ENCODE measurements at places on chromosomes 5 and 9. TPM values are rescaled to one million over a fixed set of nuclear protein-coding genes. Genes with fewer than 3 reads are reported as not detected.

TGFBI gene
- total RNA-seq = 9.3 TPM

SLF1 gene
- 16.8 TPM for total RNA-seq

GLIPR2 gene
- total RNA-seq = 58.1 TPM

NCS1 gene
- total RNA-seq = 1.1 TPM

IL31RA gene
- total RNA-seq = not detected

SV2C gene
- 0.03 TPM for total RNA-seq

- H3K4me1 ChIP-seq = no peaks in the 10 kb centered on the region
- H3K27ac ChIP-seq = no peak overlapping the region
- no peaks in the 10 kb centered on the region for H3K36me3 ChIP-seq
- H3K27me3 ChIP-seq = peaks cover 13% of the 10 kb centered on the region
- no peak for DNase-seq
Measured at GRCh38 chr9:101458963-101459631, 23.5 kb upstream of the ALDOB start.

Measured in activated naive CD8-positive, alpha-beta T cell treated with anti-CD3 and anti-CD28 coated beads, Interleukin-2, amount 10 ng/mL, durations not matched to agents 7 days and 5 days (primary cell).